Activated CD4-positive, CD25-positive, alpha-beta regulatory T cell treated with anti-CD3 and anti-CD28 coated beads, Interleukin-2, amount 50 U/mL, for 16 hours (primary cell): ENCODE measurements at places on chromosomes 4 and X.

- no peak for DNase-seq
These were observed 2.7 kb downstream of the CRMP1 start for GRCh38 chr4:5890063-5890727.

GRCh38 chr4:94673961-94674360, 83.8 kb upstream of the BMPR1B start:
- no peak for DNase-seq

DNA sequence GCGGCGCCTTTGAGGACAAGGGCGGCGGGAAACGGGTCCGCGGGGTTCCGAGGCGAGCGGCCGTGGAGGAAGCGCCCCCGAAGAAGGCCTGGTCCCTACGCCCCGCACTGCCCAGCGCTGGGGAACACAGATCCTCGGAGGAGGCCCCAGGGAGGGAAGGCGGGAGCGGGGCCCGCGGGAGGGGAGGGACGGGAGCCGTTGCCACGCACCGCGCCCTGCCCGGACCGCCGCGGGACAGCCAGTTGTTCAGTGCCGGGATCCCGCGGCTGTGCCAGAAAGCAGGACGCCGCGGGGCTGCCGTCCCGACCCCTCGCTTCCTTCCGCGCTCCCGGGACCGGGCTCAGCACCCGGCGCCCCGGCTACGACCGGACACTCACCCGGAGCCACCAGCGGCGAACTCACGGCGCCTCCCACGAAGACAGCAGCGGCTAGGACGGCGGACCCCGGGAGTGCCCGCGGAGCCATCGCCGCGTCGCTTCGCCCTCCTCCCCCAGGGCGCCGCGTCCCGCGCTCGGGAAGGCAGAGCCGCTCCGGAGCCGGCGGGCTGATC, 278 bp downstream of the RELL1 start:
- DNase-seq: no peak

- no peak for DNase-seq
These were observed 131.9 kb downstream of the AMELX start for GRCh38 chrX:11424903-11425674.

- no peak for DNase-seq
These were observed 36.2 kb upstream of the PROM1 start for GRCh38 chr4:16119981-16120380.

DNA sequence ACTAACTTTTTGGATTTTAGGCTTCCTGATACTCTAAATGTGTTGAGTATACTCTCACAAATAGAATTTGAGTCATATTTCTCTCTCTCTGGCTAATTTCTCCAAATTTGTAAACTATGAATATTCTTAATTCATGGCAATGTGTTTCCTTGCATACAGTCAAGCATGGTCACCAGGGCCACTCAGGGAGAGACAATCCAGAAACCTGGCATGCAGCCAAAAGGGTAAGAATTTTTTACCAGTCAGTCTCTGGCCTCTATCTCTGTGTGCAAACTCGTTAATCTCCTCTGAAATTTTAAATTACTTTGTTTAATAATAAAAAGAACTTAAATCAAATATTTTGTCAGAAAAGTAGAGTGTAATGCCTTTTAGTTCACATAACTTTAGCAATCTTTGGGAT, 179.8 kb downstream of the OR13H1 start:
- DNase-seq: no peak

- no peak for DNase-seq
These were observed 53.9 kb upstream of the MMAA start for GRCh38 chr4:145565328-145565727.

GRCh38 chrX:105753411-105753810, 68.9 kb upstream of the NRK start:
- DNase-seq: no peak

- no peak for DNase-seq
These were observed 175.5 kb downstream of the DHRSX start for GRCh38 chrX:2325076-2325784.
